ENCODE measurements at places on chromosomes 6 and 20.

GRCh38 chr6:106688177-106688951 is 59.0 kb downstream of the QRSL1 start:
- no peak for DNase-seq

GRCh38 chr6:42222448-42222847 is 4.8 kb upstream of the MRPS10 start:
- no peak for DNase-seq

DNA sequence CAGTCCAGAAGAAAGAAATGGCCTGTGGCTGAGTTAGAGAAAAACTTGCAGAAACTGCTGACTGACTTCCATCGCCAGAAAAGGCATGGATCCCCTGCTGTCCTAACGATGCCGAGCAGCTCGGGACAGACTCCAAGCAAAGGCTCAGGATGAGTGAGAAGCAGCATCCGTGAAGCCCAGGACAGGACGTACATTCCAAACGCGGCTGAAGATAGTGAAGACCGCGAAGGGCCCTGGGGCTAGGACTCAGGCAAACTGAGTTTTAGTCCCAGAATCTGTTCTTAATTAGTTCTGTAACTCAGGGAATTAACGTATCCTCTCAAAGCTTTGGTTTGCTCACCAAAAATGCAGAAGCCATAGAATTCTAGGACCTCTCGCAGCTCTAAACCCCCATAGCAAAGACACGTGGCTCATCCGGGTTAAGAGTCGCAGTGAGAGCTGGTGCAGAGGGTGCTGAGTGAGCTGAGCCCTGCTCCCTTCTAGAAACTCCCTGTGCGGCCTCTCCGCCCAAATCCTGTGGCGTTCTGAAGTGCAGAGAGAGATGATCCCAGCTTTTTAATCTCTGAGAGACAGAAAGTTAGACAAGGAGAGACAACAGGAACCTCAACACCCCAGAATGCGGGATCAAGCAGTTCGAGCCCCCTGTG is 132.9 kb upstream of the THBS2 start:
- DNase-seq, result no peak

GRCh38 chr6:131336596-131336995 is 201.3 kb downstream of the AKAP7 start:
- no peak for DNase-seq

GRCh38 chr6:29759457-29759856 is 36.2 kb downstream of the HLA-F start:
- no peak for DNase-seq

GRCh38 chr6:54935739-54936138 is 89.2 kb downstream of the FAM83B start:
- DNase-seq, result no peak

DNA sequence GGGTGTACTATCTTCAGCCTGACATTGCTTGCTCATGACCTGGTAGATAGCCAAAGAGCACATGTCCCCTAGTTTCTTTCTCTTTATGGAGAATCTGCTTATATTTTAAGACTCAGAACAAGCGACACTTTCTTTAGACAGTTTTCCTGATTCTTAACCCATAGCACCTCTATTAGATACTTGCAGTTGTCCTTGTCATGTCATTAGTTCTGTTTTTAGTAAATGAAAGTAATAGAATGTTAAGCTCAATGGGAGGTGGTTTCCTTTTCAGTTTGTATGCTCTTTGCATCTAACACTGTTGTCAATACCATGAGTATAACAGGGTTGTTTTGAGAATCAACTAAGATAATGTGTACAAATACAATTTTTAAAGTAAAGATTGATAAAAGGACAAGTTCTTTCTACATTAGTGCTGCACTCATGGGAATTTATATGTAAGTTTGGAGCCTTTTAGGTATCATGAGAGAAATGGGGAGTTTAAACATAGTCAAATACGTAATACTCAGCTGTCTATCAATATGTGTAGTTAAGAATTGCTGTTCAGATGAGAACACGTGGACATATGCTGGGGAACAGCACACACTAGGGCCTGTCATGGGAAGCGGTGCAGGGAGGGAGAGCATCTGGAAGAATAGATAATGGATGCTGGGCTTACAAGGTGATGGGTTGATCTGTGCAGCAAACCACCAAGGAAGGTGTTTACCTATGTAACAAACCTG is 124.3 kb downstream of the GRM1 start:
- no peak for DNase-seq

- DNase-seq, result no peak
Measured at GRCh38 chr6:7170117-7170732, 62.5 kb downstream of the RREB1 start.

GRCh38 chr6:905556-905955 is 212.6 kb upstream of the EXOC2 start:
- DNase-seq, result no peak

GRCh38 chr6:74780831-74781230 is 425.0 kb downstream of the COL12A1 start:
- DNase-seq, result no peak

DNA sequence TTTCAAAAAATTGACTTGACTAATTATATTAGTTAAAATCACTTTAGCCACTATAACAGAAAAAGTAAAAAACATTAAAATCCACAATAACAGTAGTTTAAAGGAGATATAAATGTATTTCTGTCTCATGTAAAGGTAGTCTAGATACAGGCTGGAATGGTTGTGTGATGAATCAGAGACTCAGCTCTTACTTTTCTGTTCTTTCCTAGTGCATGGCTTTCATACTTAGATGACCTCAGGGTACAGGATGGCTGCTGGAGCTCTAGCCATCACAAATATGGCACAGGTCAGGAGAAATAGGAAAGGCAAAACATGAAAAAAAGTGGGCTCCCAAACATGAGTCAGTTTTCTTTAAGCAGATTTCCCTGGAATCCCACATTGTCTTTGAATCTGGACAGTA is 157.7 kb upstream of the FLRT3 start:
- DNase-seq, result no peak

DNA sequence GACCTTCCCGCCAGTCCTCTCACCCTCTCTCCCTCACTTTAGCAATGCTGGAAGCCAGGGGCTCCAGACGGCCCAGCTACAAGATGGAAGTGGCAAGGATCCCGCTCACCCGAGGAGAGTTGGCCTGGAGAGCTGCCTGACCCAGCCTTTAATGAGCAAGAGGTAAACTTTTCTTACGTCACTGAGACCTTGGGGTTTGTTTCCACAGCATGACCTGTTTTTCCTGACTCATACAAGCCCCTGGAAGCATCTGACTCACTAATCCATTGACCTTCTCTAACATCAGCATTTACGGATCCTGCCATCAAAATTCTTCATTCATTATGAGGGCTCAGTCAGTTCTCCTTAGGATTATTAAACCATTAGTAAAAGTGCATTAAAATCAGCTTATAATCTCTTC is 120.4 kb downstream of the MYLK4 start:
- DNase-seq, result no peak

DNA sequence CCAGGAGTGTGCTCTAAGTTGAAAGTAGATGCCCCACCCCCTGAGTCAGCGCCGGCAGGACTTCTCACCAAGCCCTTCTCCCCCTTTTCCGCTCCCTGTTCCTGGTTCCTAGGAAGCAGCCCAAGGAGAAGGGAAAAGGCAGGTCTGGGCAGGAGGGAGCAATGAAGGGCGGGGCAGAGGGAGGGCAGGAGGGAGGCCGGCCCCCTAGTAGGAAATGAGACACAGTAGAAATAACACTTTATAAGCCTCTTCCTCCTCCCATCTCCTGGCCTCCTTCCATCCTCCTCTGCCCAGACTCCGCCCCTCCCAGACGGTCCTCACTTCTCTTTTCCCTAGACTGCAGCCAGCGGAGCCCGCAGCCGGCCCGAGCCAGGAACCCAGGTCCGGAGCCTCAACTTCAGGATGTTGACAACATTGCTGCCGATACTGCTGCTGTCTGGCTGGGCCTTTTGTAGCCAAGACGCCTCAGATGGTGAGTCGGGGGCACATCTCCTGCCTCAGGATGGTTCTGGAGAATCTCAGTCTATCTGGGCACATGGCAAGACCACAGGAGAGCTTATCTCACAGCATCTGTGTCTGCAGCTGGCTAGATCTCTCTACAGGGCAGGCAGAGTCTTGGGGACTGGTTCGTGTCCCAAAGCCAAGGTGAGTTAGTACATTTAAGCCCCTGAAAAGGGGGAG is at the start of gene PROCR:
Gene PROCR, plus strand, starts transcription at position 320 of the 681 bp plus-strand sequence. Its CDS starts 83 bp downstream, at position 403.
- peak; percentile 27 for DNase-seq

DNA sequence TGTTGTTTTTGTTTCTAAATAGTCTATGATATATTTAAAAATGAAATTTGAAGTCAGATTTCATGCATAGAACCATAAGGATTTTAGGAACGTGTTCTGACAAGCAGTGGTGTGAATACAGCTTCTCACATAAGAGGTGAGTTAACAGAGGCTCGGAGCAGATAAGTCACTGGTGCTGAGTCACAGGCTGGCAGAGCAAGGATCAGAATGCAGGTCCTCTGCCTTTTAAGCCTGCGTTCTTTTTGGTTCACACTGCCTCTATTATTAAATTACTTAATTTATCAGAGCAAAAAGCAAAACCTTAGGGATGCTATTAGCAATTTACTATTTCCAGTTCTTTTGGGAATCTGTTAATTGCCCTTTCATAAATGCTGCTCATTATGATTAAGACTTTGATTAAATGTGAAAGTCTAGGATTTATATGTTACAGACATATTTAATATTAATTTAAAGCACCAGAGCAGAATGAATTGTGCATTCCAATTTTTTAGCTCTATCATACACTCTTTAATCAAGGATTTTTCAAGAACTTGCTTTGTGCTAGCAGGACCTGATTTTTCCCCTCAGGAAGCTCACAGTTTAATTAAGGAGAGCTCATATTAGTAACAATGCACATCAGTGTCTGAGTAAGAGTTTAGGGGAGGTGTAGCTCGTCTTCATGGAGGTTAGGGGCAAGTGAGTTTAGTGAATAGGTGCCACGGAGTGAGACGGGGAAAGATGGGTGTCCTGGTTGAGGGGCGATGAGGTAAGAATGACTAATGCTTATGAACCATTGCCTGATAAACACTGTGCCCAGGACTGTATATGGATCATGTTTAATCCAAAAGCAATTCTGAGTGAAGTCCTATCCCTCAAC is 212.7 kb upstream of the AGPAT4 start:
- no peak for DNase-seq

DNA sequence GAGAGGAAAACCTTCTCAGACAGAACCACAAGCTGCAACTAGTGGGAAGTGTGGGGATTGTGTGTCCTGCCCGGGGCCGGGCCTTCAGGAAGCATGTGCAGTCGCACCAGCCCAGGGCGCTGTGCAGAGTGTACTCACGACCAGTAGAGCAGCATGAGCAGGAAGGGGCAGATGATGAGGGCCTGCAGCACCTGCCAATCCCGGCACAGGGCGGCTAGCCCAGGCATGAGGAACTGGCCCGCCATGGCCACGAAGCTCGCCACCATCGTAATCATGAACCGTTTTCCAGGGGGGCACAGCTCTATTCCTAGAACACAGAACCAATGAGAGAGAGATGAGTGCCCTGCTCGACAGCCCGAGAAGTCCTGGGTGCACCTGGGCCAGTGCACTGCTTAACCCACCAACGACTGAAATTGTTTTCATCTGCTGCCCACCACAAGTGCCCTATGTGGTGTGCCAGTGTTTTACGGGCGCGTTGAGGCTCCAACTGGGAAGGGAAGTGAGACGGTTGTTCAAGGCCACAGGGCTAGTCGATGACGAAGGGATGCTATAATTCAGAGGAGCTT is 65.0 kb downstream of the PSMG4 start:
- no peak for DNase-seq

GRCh38 chr6:95365454-95365853 is 211.9 kb upstream of the MANEA start:
- no peak for DNase-seq

DNA sequence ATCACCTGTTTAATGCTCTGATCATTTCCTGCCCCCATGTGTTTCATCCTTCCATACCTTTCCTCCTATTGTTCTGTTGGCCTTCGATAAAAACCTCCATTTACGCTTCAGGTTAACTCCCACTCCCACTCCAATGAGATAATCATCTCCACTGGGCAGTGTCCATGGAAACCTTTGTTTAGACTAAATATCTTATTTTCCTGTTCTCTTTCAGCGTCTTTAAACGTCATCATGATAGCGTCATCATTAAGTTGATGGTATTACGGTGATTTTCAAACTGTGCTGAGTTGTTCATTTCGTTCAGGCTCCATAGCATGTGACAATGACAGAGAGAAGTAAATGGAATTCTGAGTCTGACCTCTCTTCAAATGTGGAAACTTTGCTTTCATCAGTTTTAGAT is 970.5 kb upstream of the SLC35B3 start:
- DNase-seq, result no peak

- DNase-seq, result no peak
Measured at GRCh38 chr20:1182106-1182505, 2.7 kb downstream of the TMEM74B start.

DNA sequence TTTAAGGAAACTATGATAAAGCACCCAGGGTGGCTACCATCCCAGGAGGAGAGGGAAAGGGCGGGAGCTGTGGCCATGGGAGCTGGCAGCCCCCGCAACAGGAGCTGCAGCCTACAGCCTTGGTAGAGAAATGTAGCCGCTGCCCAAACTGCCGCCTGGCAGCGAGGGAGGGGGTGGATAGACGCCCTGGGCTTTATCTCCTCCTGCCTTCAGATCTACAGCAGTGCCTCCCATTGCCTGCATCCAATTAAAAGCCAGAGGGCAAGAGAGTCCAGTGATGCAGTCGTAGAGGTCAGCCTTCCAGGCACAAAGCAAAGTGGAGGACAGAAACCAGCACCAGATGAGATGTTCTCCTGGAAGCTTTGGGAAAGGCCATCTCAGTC is 35.0 kb upstream of the ZFAND3 start:
- no peak for DNase-seq

DNA sequence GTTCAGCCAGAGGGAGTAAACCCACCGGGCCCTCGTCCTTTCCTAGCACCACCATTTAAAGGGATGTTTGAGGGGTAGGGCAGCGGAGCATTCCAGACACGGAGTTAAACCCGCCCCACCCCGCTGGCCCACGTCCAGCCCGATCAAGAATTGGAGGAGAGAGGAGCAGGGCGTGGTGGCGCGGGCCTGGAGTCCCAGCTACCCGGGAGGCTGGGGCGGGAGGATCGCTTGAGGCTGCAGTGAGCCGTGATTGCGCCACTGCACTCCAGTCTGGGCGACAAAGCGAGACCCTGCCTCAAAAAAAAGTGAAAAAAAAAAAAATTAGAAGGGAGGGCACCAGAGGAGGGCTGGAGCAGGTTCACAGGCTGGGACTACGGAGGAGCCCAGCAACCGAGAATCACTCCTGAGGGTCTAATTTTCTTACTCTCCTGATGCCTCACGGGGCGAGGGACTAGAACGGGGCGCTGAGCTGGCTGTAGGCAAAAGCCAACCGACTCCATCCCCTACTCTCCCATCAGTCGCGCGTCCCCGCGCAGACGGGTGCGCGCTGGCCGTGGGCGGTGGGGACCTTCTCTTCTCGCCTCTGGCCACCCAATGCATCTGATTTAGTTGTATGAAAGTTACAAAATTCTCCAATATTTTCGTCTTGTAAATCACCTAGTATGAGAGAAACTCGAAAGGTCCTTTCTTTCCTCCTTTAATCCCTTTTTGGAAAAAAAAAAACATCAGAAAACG is 6.1 kb upstream of the HSPA1B start:
- no peak for DNase-seq

GRCh38 chr6:170554796-170555137 is 598 bp downstream of the TBP start:
- no peak for DNase-seq

GRCh38 chr6:137806914-137807682 is 60.0 kb upstream of the TNFAIP3 start:
- DNase-seq, result no peak
